Activated CD4-positive, alpha-beta T cell treated with anti-CD3 and anti-CD28 coated beads, Interleukin-2, amount 10 ng/mL, durations not matched to agents 7 days and 5 days (primary cell): ENCODE measurements at places on chromosomes 1 and 21. TPM values are rescaled to one million over a fixed set of nuclear protein-coding genes. Genes with fewer than 3 reads are reported as not detected.

Gene TCEA3
- total RNA-seq, result 18.3 TPM

Gene MRAP
- not detected for total RNA-seq

Gene PDC
- not detected for total RNA-seq

Gene SAMD13
- 0.23 TPM for total RNA-seq

- no peak for DNase-seq
- H3K4me3 ChIP-seq, result no peak overlapping the region
- H3K36me3 ChIP-seq, result no peaks in the 10 kb centered on the region
- H3K4me1 ChIP-seq, result peaks cover 2% of the 10 kb centered on the region
These were observed 47.7 kb downstream of the ETS2 start for GRCh38 chr21:38853421-38853919.

DNA sequence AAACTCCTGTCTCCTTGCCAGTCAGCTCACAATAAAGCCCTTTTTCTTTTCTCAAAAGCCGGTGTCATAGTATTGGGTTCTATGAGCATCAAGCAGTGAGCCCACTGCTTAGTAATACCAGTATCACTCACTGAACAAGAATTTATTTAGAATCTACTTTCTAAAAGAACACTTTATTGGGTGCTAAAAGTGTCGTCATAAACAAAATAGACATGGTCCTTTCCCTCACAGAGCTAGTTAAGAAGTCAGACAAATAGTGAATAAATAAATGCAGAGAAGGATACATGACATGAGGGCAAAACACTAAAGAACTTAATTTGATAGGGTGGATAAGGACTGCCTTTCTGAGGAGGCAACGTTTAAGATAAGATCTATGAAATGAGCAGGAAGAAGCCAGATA, 32.2 kb downstream of the EVI5 start:
- H3K27ac ChIP-seq, result no peak overlapping the region
- no peak for DNase-seq
